RPMI8226 (cell line): ENCODE measurements at places on chromosomes 2 and 18.

DNA sequence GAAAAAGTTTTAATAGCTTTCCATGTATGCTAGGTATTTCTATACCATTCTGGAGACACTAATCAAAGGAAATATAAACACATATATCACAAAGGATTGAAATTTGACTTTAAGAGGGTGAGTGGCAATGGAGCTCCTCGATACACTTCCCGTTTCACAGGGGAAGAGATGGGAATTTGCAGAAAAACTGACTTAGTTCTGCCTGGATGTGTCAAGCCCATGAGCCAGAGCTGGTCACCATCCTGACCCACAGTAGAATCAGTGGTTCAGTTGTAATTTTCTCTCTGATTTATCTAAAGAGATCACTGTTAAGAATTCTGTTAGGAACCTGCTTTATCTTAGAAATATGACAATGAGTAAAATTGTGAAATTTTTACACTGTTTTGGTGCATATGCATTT is 34.2 kb downstream of the PLCL1 start:
- DNase-seq, result no peak

GRCh38 chr2:147499785-147500184 is 345.0 kb upstream of the ACVR2A start:
- no peak for DNase-seq

GRCh38 chr18:25517881-25518715 is 166.1 kb upstream of the ZNF521 start:
- DNase-seq, result peak; percentile 7

DNA sequence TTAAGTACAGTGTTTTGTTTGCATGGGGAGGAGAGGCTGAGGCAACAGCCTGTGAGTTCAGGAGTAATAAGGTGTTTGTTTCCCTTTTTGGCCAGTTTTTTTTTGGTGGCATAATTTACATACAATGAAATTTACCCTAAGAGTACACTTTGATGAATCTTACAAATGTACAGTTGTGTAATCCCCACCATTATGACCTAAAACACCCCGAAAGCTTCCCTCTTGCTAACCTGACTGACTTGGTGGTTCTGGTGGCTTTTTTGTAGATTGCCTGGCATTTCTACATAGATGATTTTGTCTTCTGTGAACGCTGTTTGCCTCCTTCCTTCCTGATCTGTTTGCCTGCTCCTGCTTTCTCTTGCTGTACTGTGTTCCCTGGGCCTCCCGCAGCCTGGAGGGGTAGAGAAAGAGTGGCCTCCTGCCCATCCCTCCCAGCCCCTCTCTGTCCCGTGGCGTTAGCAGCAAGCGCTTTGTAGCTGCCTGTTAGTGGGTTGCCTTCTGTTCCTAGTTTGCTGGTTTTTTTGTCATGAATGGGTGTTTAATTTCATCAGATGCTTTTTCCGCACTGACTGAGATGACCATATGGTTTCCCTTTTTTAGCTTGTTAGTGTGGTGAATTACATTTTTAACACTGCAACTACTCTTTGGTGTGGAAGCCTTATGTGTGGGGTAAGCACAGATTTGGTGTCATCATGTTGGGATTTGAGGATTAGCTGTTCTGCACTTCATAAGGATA is 32.1 kb downstream of the ASAP2 start:
- no peak for DNase-seq

DNA sequence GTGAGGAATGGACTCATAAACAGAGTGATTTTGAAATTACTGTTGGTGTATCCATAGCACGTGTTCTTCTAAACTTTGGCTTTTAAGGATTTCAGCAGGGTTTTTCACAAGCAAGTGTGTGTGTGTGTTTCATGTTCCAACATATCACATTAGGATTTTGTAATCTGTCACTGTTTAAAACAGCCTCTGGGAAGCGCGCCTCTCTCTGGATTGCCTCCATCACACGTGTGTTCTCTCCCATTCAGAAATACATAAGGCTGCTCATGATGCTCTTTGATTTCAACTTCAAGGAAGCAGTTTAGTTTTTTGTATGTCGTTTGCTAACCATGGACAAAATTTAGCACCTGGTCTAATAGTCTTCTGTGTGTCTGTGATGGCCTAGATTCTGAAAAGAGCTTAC is 370.4 kb downstream of the MTX2 start:
- DNase-seq, result no peak

DNA sequence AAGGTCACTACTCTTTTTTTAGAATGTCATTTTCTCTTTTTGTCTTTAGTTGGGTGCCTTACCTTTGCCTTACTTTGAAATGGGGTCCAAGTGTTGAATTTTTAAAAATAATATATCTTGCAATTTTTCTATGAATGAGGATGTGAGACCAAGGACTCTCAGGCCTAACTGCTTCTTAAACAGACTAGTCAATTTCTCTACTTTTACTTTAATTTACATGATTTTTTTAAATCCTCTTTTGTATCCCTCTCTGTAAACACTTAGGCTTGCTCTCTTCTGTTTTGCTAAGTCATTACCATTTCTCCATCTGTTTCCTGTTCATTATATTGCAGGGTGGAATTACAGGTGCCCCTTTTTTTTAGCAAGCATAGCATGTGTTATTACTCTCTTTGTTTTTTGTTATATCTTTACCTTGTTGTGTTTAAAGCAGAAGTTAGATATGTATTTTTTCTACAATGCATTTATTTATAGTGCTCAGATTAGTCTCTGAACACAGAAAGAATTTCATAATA is 261.8 kb downstream of the SPAG16 start:
- no peak for DNase-seq

GRCh38 chr18:54163453-54163852 is 61.0 kb downstream of the MBD2 start:
- DNase-seq, result no peak
